Stimulated activated naive CD4-positive, alpha-beta T cell treated with Interleukin-2 at 50 U/mL for 16 hours (primary cell): ENCODE measurements at places on chromosomes 13 and 19.

- no peak for DNase-seq
These were observed 2.3 kb downstream of the CEACAM18 start for GRCh38 chr19:51480590-51480989.

DNA sequence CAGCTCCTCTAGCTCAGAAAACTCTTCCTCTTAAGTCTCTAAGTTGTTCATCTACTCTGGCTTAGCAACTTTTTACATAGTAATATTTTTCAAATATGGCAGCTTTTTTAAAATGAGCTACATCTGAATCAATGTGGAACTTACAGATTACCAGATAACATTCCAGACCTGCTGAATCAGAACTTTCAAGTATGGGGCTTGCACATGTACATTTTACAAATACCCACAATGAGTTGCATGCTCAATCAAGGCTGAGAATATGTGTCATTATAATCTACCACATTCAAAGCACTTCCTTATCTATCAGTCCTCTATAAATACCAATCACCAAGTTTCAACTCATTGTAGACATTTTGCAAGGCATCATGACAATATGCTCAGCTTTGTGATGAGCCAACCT, 383.1 kb downstream of the FGF14 start:
- DNase-seq = no peak

DNA sequence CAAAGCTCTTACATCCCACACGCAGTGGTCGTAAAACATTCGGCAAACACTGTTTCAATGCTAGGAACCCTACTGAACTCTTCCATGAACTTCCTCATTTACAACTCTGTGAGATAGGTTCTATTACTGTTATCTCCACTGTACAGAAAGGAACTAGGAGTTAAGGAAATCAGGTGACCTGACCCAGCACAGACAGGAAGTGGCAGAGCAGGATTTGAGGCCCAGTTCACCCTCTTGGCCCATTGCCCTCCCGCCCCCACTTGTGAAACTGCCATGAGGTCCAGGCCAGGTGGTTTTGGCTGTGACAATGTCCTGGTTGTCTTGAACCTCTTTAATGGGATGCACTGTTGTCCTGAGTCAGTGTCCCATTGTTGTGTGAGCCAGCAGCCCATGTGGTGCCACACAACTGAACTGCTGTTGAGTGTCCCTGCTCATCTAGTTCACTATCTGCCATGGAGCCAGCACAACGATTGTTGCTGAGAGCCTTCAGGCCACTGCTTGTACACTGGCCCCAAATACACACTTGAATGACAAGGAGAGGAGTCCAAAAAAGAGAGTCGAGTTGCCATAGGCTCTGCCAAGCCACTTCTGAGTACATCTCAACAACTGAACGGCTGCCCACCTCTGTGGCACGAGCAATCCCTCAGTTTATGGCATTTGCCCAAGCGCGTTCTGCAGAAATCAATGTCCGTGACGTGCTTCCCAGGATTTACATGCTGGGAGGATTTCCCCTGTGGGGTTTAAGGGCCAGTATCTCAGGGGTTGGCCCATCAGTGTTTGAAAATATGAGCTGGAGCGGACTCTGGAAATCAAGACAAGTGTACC, 484.6 kb downstream of the TSHZ3 start:
- DNase-seq = no peak

DNA sequence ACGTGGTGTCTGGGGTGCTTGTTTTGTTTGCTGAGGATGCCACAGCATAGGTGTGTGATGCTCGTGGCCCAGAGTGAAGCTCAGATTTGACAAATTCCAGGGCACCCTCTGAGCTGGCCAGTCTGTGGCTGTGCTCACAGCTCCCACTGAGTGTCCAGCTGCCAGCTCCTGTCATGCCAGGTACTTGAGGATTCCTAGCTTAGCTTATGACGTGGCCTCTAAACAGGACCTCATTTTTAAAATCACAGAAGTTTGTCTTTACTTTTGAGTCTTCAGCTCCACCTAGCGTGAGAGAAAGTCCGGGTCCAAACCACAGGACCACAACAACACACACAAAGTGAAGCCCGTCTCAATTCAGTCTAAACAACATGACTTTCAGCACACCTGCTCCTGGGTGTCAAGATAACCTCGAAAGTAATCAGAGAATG, 117.3 kb downstream of the RAB20 start:
- DNase-seq = no peak

- no peak for DNase-seq
These were observed 138.2 kb upstream of the VSTM2B start for GRCh38 chr19:29387586-29387985.

- no peak for DNase-seq
These were observed 78.8 kb downstream of the CHST8 start for GRCh38 chr19:33700408-33701013.

DNA sequence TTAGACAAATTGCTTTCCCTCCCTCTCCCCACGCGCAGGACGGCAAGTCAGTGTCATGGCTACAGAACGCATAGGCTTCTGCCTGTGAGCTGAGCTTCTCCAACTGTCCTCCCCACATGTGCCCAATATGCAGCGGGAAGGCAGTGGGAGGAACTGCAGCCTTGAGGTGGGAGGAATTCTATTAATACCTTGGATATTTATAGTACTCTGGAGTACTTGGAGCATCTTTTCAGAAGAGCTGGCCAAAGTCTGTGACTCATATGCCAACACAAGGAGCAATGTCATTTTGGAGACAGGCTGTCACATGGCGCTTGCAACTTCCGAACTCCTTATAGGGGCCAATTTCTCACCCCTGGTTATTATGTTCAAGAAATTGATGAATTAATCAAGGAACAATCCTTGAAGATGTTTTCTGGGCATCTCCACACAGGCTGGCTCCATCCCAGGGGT, 245.0 kb upstream of the SERP2 start:
- no peak for DNase-seq

DNA sequence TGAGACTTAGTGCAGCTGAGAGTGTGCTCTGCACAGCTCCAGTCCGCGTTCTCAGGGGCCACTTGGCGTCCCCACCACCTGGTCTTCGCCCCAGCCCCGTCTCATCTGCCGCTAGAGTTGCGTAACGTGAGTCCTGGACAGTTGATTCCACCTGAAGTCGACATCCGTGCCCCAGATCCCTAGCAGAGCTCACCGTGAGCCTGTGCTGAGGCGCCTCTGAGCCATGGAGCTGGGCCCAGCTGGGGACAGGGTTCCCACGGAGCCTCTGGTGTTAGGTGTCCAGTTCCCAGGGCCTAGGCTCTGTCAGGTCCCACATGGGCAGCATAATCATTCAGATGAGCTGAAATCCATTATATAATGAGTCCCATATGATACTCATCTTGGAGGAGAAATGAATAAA, 147.1 kb upstream of the SOX1 start:
- DNase-seq = no peak

DNA sequence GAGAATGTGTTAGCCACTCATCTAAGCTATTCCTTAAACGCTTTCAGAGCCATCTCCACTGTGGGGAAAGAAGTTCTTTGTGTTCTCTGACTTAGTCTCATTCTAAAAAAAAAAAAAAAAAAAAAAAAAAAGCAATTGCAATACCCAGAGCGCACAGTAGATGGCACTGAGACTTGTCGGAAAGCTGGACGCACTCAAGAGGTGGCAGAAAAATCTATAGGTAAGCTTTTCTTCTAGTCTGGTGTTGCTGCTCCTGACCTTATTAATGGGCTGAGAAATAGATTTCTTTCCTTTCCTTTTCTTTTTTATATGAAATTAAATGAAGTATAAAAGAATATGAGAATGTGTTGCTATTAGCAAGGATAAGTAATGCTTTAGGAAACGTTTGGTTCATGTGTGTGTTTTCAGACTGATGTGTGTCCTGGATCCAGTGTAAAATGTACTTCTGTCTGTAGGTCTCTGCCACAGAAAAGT, 4.7 kb upstream of the GJB2 start:
- no peak for DNase-seq

GRCh38 chr13:38418286-38418685, 68.6 kb downstream of the UFM1 start:
- no peak for DNase-seq

- no peak for DNase-seq
These were observed 320.3 kb upstream of the EDNRB start for GRCh38 chr13:78238911-78239310.

DNA sequence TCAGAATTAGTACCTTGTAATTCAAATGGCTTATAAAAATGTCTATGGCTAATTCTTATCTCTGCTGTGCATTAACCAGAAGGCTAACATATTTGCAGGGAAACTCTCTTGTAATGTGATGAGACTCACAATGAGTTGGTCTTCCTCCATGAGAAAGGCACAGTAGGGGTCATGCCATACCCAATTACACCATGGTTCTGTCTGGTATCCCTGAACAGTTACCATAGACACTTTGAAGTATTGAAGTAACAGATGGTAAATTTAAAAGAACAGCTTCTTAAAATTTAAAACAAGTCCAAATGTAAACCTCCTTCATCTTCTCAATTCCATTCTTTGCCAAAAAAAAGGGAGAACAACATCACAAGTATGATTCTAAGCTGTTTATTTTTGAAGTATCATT, 22.6 kb upstream of the SLAIN1 start:
- no peak for DNase-seq

GRCh38 chr19:28349604-28350003, 863.3 kb downstream of the UQCRFS1 start:
- DNase-seq = no peak

GRCh38 chr13:99565478-99566124, 64.3 kb downstream of the TM9SF2 start:
- no peak for DNase-seq

- DNase-seq = no peak
These were observed 51.7 kb upstream of the CYP4F8 start for GRCh38 chr19:15563325-15563794.

DNA sequence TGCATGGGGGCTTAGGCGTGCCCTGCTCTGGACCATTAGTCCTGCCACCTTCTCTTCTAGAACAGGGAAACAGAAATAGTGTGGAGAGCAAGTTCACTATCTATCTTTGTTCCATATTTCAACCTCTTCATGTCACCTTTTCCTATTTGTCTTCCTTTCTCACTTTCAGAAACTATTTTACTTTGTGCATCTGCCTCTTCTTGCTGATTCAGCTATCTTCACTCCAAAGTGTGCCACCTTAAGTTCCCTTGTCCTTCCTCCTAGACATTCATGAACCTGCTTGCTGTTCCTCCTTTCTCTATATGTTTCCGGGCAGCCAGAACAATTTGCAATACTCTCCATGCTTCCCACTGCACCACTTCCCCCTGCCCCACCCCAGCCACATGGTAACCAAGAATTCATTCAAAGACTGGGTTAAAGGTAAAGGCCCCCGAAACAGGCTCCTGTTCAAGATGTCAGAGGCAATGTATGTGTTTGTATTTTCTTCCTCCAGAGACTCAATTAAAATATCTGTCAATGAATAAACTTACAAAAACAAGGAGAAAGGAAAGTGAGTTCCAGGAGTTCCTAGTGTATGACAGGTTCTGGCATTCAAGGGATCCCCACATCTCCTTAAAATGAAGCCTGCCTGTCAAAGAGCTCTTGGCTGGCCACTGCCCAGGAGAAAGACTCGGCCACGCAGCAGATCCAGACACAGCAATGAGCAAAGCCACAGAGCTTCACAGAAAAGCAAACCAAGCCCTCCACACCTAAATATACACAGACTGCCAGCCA, 268.1 kb downstream of the DNAJC15 start:
- no peak for DNase-seq

GRCh38 chr19:12494260-12494860, 9.7 kb upstream of the ZNF709 start:
- DNase-seq = no peak
